Mesendoderm (in vitro differentiated cells): ENCODE measurements at places on chromosomes 7 and 10.

DNA sequence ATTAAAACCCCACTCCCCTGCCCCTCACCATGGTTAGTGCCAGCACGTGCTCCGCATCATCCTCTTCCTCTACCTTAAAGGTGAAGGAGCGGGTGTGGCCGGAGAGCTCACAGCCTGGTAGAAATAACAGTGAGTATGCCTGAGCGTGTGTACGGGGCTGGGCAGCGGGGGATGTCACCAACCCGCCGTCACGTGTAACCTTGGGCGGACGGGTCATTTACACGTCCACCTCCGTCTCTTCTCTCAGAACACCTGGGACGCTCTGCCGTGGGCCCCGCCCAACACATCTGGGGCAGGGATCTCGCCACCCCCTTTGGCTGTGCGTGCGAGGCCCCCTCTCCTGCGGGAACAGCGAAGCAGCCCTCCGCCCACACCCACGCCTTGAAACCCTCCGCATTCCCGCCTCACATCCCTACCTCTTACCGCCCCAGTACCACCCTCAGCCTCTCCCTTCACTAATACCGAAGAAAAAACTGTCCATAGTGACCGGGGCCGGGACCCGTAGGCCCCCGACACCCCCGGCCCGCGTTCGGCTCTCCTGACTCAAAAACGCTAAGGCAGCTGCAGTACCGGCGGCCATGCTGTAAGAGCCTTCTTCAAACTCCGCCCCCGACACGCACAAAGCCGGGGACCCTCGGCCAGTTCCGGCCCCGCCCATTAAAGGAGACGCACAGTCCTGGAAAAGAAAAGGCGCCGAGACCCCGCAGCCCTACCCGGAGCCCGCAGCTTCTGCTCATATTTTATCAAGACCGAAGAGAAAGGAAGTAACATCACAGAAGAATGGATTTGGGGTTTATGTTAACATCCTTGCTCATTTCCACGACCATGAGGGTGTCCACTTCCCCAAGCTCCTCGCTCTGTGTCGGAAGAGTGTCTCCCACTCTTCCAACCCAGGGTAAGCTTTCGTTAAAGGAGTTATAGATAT is at the start of gene NPM3:
Gene NPM3, minus strand, starts transcription at position 636 of the 925 bp plus-strand sequence. Its CDS starts 56 bp downstream, at position 580.
- peak; percentile 92 for DNase-seq

DNA sequence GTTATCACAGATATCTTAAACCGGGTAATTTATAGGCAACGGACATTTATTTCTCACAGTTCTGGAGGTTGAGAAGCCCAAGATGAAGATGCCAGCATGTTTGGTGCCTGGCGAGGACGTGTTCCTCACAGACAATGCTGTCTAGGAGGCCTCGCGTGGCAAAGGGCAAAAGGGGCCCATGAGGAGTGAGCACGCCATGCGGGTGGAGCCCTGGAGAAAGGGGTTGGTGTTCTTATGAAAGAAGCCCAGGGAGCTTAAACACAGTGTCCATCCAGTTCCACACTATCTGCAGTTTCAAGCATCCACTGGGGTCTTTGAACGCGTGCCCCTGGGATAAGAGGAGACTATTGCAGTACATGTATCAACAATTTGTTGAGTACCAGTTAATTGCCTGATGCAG is 51.4 kb downstream of the CXCL12 start:
- no peak for DNase-seq

- DNase-seq, result no peak
Measured at GRCh38 chr10:122795924-122796323, 49.7 kb downstream of the CUZD1 start.

GRCh38 chr10:88082806-88083596 is 219.6 kb downstream of the PTEN start:
- no peak for DNase-seq

- no peak for DNase-seq
Measured at GRCh38 chr10:99203310-99203709, 32.3 kb downstream of the HPSE2 start.
